Mucosa of descending colon (tissue), 3 donors: ENCODE measurements at places on chromosomes 16 and 17. TPM values are rescaled to one million over a fixed set of nuclear protein-coding genes. Genes with fewer than 3 reads are reported as not detected.

DNA sequence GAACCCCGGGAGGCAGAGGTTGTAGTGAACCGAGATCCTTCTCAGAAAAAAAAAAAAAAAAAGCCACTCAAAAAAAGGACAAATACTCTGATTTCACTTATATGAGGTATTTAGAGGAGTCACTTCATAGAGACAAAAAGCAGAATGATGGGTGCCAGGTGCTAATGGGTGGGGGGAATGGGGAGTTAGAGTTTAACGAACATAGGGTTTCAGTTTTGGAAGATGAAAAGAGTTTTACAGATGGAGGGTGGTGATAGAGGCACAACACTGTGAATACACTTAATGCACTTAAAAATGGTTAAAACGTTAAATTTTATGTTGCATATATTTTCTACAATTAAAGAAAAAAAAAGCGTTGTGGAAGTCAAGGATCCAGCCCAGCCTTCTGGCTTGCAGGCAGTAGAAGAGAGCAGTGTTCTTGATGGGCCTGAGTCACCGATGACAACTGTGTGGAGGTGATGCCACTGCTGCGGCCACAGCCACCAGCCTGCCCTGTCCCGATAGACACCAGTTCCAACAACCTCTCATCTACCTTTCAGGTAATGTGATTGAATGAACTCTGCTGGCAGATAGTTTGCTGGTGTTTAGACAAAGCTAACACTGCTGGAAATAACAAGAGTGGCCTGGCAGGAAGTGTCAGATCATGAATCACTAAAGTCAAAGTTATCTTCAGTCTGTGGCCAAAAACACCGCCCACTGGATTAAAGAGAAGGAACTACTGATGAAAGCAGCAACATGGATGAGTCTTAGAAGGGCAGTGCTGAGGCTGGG, 49.9 kb upstream of the COX10 start:
- peak; percentile 3 for DNase-seq

DNA sequence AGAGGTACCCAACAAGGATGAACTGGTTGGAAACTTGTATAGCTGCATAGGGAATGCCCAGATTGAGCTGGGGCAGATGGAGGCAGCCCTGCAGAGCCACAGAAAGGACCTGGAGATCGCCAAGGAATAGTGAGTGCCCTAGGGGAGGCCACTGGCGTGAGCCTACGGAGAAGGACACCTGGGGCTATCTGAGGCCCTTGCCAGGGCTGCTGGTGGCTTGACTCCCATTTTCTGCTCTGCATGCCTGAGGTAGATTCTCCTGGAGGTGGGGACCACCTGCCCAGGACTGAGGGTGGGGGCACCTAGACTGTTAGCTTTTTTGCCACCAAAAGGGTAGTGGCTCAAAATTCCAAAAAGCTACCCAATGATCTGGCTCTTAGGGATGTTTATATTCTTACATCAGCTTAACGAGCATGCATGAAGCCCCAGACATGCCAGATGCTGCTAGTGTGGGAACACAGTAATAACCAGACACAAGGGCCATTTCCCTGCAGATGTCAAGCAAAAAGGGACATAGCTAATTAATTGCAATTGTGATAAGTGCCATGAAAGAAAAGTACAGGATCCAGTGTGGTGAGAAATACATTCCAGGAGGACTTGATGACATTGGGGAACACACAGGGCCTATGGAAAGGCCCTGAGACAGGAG, 8.8 kb downstream of the ODAD4 start:
- DNase-seq = no peak

DNA sequence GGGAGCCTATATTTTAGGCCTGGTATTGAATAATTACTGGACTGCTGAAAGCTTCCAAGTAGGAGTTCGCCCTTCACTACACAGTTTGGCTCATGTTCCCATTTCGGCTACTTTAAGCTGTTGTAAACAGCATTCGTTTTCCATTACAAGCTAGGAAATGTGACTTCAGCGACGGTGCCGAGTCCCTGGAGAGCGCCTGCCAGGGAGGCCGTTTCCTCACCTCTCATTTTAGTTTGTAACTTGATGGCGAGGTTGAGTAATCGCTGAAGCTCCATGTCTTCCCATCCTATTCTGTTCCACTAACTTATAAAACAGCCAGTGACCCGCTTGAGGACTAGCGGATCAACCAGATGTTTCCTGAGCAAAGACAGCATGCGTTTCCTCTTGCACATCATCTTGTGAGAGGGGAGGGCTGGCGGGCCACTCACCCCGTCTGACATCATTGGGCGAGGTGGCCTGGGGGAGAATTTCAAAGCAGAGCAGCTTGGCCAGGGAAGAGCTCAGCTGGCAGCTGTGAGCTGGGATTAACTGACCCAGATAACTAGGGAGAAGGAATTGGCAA, 32.9 kb downstream of the PCTP start:
- peak; percentile 37 for DNase-seq

GRCh38 chr17:44493339-44493738, 9.9 kb downstream of the GPATCH8 start:
- DNase-seq = no peak

DNA sequence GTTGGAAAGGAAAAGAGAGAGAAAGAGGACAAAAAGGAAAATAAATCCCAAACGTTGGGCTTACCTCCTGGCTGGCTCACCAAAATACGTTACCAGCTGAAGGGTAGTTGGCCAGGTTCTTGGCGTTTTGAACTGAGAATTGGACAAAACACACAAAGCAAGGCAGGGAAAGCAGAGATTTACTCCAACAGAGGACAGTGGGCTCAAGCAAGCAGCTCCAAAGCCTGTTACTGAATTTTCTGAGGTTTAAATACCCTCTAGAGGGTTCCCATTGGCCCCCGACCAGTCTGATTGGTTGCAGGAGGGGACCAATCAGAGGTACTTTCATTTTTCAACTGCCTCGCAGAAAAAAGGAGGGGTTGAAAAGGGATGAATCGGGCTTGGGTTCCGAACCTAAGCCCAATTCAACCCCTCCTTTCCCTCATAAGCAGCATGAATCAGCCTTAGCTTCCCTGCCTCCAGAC, 55.6 kb upstream of the ALOX12 start:
- no peak for DNase-seq

GRCh38 chr16:16092925-16093627, 130.2 kb downstream of the ABCC6 start:
- DNase-seq = peak; percentile 24

- DNase-seq = no peak
Observed at GRCh38 chr17:58728798-58729197, 26.9 kb upstream of the PPM1E start.

DNA sequence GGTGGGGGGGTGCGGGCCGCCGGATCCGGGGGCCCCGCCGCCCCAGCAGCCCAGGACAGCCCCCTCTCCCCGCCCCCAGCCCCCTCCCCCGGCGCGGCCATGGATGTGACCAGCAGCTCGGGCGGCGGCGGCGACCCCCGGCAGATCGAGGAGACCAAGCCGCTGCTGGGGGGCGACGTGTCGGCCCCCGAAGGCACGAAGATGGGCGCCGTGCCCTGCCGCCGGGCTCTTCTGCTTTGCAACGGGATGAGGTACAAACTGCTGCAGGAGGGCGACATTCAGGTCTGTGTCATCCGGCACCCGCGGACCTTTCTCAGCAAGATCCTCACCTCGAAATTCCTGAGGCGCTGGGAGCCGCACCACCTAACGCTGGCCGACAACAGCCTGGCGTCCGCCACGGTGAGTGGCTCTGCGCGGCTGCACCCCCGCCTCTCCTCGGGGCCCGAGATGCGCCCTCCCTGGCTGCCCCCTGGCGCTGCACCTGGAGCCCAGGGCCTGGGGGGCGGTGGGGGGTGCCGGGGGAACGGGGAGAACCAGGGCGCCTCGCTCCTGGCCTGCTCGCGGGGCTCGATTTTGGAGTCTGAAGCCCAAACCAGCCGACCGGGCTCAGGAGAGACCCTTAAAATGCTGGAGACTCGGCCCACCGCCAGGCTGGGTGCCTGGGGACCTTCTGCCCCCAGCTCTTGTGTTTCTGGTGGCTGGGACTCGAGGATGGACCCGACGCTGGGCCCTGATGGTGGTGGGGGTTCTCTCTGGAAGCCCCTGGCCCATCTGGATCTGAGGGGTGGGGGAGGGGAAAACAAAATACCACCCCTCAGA, 744 bp downstream of the CMIP start:
- peak; percentile 51 for DNase-seq

Gene CCL3
- 1.5 TPM for total RNA-seq

Gene JMJD8
- total RNA-seq = 39.5 TPM
